ENCODE measurements at places on chromosomes 7 and 10.

DNA sequence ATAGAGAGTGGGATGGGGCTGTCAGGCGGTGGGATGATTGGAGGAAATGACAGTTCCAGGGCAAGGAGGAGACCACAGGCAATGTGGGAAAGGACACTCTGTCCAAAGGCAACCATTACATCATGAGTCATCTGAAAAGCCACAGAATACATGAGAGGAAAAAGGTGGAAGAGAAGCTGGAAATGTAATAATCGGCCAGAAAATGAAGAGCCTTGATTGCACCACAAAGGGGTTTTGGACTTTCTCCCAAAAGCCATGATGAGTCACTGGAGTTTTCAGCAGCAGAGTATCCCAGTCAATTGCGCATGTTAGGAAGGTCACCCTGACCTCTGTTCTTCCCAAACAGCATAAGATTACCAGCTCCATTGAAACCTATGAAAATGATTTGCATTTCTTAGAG, 222.0 kb downstream of the LHFPL3 start:
- H3K27ac ChIP-seq = no peak overlapping the region
- no peak overlapping the region for H3K4me3 ChIP-seq
- no peaks in the 10 kb centered on the region for H3K27me3 ChIP-seq

DNA sequence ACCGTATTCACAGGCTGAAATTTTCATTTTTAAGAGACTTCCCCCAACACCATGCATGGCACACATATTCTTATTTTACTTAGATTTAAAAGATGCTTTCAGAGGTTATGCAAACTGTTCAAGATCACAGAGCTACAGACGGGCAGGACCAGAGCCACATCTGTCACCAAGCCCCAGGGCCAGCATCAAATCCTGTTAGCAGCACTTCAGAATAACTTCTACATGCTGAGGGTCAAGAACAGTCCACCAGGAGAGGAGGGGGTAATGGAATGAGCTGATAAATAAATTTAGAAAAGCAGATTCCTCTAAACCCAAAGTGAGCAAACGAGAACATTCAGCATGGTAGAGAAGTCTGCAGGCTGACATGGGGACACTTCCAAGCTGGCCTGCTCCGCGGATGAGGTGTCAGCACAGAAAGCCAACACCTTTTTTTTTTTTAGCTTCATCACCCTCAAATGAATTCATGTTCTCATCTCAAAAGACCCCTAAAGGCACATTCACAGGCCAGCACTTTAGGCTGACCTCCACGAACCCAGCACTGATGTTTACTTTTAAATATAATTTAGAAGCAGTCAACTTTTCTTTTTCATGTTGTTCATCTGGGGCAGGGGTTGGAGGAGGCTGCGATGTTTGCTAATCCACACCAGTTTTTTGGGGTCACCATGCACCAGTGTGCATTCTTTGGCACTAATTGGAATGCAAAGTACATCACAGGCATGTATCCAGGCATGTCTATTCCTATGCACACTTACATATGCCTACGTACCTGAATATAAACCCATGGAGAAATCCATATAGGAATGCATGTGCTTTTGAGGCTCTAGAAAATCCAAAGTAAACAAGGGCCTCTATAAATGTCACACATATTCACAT, 249.0 kb downstream of the TNS3 start:
- no peaks in the 10 kb centered on the region for H3K36me3 ChIP-seq
- H3K27ac ChIP-seq = no peak overlapping the region
- H3K27me3 ChIP-seq = no peaks in the 10 kb centered on the region
- no peak for DNase-seq
- H3K4me1 ChIP-seq = no peaks in the 10 kb centered on the region

DNA sequence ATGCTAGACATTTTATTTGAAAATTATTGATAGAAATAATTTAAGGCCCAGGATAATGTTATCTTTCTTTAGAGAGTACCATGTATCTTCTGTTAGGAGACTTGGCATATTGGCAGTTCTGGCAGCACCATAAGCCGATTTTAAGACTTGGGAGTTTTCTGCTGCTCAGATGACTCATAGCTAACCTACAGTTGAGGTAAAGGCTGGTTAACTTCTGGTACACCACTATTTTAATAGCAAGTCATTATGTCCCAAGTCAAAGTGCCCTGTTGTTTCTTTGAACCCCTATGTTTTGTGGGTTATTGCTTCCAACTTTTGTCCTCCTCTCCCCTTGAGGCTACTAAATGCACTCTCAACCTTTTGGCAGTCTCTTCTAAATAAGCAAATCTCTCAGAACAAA, 25.2 kb downstream of the ATRNL1 start:
- DNase-seq = no peak
- no peak overlapping the region for H3K4me3 ChIP-seq
- H3K4me1 ChIP-seq = no peaks in the 10 kb centered on the region
- H3K27me3 ChIP-seq = no peaks in the 10 kb centered on the region
- no peaks in the 10 kb centered on the region for H3K36me3 ChIP-seq
- no peak overlapping the region for H3K27ac ChIP-seq

- H3K27ac ChIP-seq = no peak overlapping the region
- no peak for DNase-seq
These were observed 58.4 kb downstream of the PTPRZ1 start for GRCh38 chr7:121931149-121931902.

DNA sequence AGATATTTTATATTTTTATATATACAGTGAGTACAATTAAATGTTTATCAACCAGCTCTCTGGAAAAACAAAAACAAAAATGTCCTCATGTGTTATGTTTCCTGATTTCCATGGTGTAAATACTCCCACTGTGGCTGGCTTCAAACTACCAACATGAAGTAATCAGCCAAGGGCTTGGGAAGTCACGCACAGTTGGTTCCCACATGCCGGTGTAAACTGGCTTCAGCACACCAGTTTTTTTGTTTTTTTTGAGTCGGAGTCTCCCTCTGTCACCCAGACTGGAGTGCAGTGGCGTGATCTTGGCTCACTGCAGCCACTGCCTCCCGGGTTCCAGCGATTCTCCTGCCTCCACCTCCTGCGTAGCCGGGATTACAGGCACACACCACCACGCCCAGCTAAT, 11.8 kb downstream of the OSBPL3 start:
- no peaks in the 10 kb centered on the region for H3K36me3 ChIP-seq
- H3K4me1 ChIP-seq = peaks cover 63% of the 10 kb centered on the region
- peak overlapping the region; percentile 82 for H3K27ac ChIP-seq
- H3K4me3 ChIP-seq = no peak overlapping the region
- H3K27me3 ChIP-seq = no peaks in the 10 kb centered on the region
- no peak for DNase-seq

GRCh38 chr7:25897261-25897782, 254.7 kb upstream of the NFE2L3 start:
- H3K27ac ChIP-seq = no peak overlapping the region
- no peaks in the 10 kb centered on the region for H3K36me3 ChIP-seq
- H3K27me3 ChIP-seq = no peaks in the 10 kb centered on the region
- peaks cover 29% of the 10 kb centered on the region for H3K4me1 ChIP-seq

- H3K27ac ChIP-seq = no peak overlapping the region
- H3K36me3 ChIP-seq = no peaks in the 10 kb centered on the region
- DNase-seq = no peak
- H3K4me1 ChIP-seq = no peaks in the 10 kb centered on the region
- H3K27me3 ChIP-seq = no peaks in the 10 kb centered on the region
These were observed 276.9 kb upstream of the LRRN3 start for GRCh38 chr7:110813986-110814385.

GRCh38 chr10:124030492-124031110, 62.8 kb downstream of the CHST15 start:
- no peak overlapping the region for H3K27ac ChIP-seq
- no peak for DNase-seq
- H3K36me3 ChIP-seq = no peaks in the 10 kb centered on the region
- no peaks in the 10 kb centered on the region for H3K27me3 ChIP-seq
- H3K4me1 ChIP-seq = peaks cover 4% of the 10 kb centered on the region

GRCh38 chr10:76202777-76203176, 771.4 kb downstream of the LRMDA start:
- no peak overlapping the region for H3K27ac ChIP-seq
- H3K27me3 ChIP-seq = no peaks in the 10 kb centered on the region
- DNase-seq = no peak
- H3K36me3 ChIP-seq = no peaks in the 10 kb centered on the region
- H3K4me1 ChIP-seq = no peaks in the 10 kb centered on the region

- no peaks in the 10 kb centered on the region for H3K36me3 ChIP-seq
- H3K4me3 ChIP-seq = no peak overlapping the region
- DNase-seq = no peak
These were observed 95.0 kb downstream of the COL13A1 start for GRCh38 chr10:69896606-69897231.

- H3K36me3 ChIP-seq = no peaks in the 10 kb centered on the region
- no peak for DNase-seq
These were observed 904 bp upstream of the DPYSL4 start for GRCh38 chr10:132185601-132186487.

DNA sequence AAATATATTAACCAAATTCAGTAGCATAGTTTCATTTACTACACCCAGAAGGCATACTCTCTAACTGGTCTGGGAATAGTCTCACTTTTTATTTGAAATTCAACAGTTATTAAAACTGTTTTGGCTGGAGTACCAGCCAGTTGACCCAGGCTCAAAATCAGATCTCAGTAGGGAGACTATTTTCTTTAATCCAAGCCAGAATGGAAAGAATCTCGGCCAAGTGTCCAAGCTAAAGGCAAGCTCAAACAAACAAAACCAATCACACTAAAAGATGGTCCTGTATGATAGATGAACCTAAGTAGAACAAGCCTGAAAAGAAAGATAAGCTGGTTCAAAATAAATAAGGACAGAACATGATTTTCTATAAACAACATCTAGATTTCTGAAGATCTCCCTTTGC, 259.6 kb upstream of the POM121L12 start:
- no peak overlapping the region for H3K4me3 ChIP-seq
- no peaks in the 10 kb centered on the region for H3K4me1 ChIP-seq
- no peak for DNase-seq
- no peaks in the 10 kb centered on the region for H3K36me3 ChIP-seq
- H3K27me3 ChIP-seq = no peaks in the 10 kb centered on the region

DNA sequence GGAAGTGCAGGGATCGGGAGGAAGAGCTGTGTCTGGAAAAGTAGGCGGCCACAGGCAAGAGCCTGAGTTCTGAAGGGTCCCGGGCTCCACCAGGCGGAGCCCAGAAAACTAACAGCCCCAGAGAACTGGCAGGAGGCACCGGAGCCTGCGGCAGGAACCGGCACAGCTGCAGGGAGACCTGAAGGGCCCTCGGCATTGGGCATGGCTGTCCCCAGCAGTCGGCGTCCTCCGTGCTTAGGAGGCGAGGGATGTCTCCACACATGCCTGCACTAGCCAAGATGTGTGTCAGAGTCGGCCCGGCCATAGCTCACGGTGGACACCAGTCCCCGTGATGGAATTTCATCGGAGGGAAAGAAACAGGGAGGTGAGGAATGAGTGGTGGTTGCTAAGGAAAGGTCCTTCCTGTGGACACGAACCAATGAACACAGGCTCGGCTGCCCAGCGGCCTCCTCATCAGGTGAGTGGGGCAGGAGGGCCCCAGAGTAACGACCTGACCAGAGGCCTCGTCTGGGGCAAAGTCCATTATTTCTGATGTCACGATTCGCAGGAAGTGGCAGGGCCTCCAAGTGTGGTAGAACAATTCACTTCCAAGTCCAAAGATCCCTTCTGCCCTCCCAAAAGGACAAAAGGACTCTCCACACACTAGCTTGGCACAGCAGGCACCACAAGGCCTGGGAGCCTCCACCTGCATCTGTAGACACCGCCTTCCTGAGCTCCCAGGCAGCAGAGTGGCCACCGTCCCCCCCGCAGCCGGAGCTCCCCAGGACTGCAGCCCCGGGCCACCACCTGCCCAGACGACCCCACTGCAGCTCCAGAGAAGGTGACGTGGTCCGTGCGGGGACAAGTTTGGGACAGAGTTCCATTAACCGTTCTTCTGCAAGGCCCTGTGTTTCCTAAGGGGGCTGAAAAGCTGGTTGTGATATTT, 444.2 kb downstream of the PTPRN2 start:
- DNase-seq = no peak
- H3K27me3 ChIP-seq = no peaks in the 10 kb centered on the region
- no peak overlapping the region for H3K27ac ChIP-seq
- H3K36me3 ChIP-seq = no peaks in the 10 kb centered on the region
- no peaks in the 10 kb centered on the region for H3K4me1 ChIP-seq

- no peak overlapping the region for H3K27ac ChIP-seq
- no peaks in the 10 kb centered on the region for H3K27me3 ChIP-seq
- H3K4me3 ChIP-seq = no peak overlapping the region
- DNase-seq = no peak
- no peaks in the 10 kb centered on the region for H3K36me3 ChIP-seq
These were observed 1.4 kb downstream of the SFR1 start for GRCh38 chr10:104123397-104123796.

DNA sequence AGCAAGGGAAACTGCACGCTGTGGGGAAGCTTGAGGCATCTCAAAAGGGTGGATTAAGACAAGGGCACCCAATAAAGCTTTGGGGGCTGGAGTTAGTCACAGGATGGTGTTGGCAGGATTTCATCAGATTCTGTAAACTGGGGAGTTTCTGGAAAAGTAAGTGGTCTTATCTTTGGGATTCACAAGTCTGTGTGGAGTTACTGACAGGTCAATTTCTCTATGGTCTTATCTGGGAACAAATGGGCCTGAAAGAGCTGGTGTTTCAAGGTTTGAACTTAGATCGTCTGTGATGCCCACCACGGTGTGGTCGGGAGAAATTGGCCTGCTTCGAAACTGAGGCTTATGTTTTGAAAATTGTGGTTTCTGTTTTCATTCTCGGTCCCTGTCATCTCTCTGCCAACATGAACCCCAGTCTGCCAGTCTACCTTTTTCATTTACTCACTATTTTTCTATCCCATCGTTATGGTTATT, 23.8 kb upstream of the AOAH start:
- no peaks in the 10 kb centered on the region for H3K27me3 ChIP-seq
- H3K4me1 ChIP-seq = peaks cover 6% of the 10 kb centered on the region
- no peak for DNase-seq
- no peaks in the 10 kb centered on the region for H3K36me3 ChIP-seq

DNA sequence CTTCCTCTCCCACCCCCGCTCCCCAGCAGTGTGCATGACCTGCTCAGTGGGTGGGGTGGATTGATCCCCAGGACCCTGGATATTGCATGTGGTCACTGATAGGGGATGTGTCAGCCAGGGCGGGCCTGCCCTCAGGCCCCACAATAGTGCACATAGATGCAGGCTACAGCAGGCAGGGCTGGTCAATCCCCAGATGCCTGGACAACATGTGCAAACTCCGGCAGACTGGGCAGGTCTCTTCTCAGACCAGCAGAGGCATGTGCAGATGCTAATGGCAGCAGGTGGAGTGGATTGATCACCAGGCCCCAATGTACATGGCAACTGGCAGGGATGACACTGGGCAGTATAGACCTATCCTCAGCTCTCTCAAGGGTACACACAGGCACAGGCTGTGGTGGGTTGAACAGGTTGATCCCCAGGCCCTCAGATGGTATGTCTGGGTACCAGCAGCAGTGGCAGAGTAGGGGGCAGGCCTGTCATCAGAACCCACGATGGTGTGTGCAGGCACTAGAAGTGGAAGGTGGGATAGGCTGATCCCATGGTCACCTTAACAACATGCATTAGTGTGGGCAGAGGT, 98.6 kb downstream of the LANCL2 start:
- no peak overlapping the region for H3K27ac ChIP-seq
- H3K36me3 ChIP-seq = peaks cover 24% of the 10 kb centered on the region
- no peaks in the 10 kb centered on the region for H3K27me3 ChIP-seq
- H3K4me3 ChIP-seq = no peak overlapping the region
- H3K4me1 ChIP-seq = no peaks in the 10 kb centered on the region
